ENCODE measurements at places on chromosomes 5 and 9. TPM values are rescaled to one million over a fixed set of nuclear protein-coding genes. Genes with fewer than 3 reads are reported as not detected.

DNA sequence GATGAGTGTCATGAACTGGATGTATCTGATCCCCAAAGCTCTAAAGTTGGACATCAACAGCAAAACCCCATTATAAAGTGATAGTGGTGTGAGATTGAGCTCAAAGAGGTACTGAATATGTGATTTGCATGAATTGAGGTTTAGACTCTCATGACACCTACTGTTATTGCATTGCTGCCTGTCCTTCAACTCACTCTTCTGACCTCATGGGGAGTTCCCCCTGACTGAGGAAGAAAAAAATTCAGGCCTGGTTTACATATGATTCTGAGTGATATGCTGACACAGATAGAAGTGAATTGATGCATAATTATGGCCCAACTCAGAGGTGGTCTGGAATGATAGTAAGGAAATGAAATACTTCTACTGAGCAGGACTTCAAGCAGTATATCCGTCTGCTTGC, 76.2 kb upstream of the CHD1 start:
- DNase-seq, result no peak

GRCh38 chr9:110443866-110444220, 106.2 kb upstream of the TXNDC8 start:
- no peak for DNase-seq

DNA sequence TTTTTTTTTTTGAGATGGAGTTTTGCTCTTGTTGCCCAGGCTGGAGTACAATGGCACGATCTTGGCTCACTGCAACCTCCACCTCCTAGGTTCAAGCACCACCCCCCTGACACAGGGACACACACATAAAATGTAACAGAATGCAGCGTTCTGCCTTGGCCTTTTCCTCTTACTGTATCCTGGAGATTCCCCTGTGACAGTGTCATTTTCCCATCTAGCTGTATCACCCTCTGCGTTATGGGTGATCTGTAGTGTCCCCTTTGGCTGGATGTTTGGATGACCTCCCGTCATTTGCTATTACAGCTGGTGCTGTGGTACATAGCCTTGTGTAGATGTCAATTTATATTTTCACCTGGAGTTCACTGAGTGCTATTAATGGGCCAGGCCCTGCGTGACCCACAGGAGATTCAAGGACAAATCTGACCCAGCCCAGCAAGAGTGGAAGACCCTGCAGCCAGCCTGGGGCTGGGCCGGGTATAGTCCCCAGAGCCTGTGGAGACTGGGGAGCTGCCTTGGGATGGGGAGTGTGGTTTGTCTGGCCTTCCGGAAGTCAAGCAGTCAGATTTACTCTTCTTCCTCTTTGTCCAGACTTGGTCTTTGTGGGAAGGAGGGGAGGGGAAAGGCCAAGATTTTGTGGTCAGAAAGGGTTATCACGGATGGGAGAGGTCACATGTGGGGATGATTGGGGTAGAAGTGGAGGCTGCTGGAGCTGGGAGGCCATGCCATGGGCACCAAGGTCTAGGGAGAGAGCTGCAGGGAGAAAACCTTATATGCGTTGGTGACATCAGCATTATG, 43.6 kb downstream of the ERGIC1 start:
- DNase-seq, result no peak

DNA sequence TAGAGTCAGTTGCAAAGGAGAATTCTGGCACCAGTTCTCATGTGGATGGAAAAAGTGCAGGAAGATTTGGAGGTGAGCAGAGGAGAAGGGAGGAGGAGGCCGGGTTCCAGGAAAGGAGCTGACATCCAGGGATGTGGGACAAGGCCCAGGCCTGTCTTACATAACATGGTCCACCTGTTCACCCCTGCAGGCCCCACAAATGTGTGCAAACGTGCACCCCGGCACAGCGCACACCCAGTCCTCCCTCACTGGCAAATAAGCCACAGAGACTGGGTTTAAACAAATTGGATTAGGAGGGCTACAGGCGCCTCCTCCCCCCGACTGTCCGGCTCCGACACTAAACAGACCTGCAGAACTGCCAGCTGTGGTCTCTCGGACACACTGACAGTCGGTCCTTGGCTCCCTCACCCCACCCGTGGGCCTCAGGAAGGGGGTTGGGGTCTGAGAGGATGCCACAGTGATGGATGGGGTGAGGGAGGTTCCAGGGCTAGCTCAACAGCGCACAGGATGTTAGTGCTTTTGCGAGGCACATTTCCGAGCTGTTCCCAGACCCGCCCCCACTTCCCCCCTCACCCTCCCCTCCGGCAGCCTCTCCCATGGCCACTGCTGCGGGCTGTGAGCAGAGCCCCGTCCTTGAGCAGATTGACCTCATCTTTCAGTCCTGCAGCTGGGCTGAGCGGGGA, 43.4 kb upstream of the IL17B start:
- no peak for DNase-seq

The SPATA31D4 gene
- not detected for total RNA-seq

The LRRC19 gene
- total RNA-seq, result not detected

- no peak for DNase-seq
These were observed 152.5 kb upstream of the PTCH1 start for GRCh38 chr9:95669253-95669652.

GRCh38 chr5:109908366-109908765, 218.6 kb downstream of the MAN2A1 start:
- no peak for DNase-seq

- no peak for DNase-seq
These were observed 242.2 kb downstream of the FER start for GRCh38 chr5:108989761-108990392.

- no peak for DNase-seq
These were observed 11.1 kb downstream of the WDR5 start for GRCh38 chr9:134146774-134147493.

The DRD1 gene
- total RNA-seq, result 0.35 TPM

DNA sequence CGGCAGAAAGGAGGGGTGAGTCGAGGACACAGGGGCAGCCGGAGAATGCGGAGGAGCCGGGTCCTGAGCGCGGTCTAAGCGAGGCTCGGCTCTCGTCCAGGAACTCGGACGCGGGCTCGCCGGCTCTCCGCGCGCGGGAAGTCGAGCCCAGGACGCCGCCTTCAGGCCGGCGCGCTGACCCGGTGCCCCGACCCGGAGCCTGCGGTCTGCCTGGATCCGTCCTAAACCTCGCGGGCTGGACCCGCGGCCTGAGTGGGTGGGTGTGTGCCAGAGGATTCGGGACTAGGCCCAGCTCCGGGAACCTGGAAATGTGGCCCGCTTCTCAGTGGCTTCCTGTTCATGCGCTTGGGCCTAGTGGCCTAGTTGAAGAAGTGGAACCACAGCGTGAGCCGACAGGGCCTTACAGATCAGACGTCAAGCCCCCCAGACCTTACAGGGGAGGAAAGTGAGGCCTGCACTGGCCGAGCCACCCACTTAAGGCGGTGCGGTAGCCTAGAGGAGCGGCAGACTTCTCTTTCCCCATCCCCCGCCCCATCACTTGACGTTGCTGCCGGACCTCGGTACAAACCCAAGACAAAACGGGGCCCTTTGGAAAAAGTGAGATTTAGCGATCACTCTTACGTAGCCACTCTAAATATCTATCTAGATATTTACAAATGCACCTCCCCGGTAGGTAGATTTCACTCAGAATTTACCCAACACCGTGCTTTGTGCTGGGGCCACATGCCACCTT, 1.2 kb downstream of the CDKN2B-AS1 start:
- DNase-seq, result peak; percentile 92

GRCh38 chr5:68053202-68053601, 162.4 kb upstream of the PIK3R1 start:
- DNase-seq, result no peak

- no peak for DNase-seq
These were observed 1680.3 kb downstream of the MAT2B start for GRCh38 chr5:165185716-165186115.

The SLC31A1 gene
- 30.9 TPM for total RNA-seq

The CCL21 gene
- total RNA-seq, result not detected

The ENTPD2 gene
- total RNA-seq, result not detected

DNA sequence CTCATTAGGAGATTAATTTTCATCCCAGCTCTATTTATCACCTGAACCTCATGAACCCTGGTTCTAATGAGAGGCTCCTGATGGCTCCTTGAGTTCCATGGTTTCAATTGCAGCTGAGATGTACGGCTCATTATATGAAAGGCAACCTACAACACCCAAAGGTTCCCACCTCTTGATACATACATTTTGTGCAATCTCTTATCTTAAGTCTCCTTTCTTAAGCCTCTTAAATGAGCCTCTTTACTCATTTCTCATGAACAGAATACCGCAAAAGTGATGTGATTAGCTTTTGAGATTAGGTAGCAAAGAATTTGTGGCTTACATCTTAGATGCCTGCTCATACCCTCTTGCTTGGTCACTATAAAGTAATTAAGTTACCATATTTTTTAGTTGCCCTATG, 1964.0 kb upstream of the CDH6 start:
- DNase-seq, result no peak

DNA sequence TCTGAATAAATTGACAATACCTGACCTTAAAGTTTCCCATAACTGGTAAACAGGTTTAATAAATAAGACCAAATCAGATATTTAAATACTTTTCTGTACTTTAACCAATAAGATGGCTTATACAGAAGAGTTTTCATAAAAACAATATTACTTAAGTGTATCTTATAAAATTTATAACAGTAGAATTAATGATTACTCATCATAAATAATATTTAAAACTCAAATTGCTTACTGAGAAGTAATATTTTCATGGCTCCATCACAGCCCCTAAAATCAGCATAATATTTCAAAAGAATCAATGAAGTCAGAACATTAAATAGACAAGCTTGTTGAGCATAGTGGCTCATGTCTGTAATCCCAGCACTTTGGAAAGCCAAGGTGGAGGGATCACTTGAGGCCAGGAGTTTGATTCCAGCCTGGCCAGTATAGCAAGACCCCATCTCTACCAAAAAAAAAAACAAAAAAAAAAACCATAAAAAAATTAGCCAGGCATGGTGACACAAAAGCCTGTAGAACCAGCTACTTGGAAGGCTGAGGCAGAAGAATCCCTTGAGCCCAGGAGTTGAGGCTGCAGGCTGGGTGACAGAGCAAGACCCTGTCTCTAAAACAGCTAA, 23.5 kb downstream of the HOMER1 start:
- DNase-seq, result no peak

GRCh38 chr5:117657541-117657940, 1082.9 kb upstream of the SEMA6A start:
- DNase-seq, result no peak

GRCh38 chr5:6424110-6424659, 24.5 kb upstream of the UBE2QL1 start:
- no peak for DNase-seq

GRCh38 chr5:9098990-9099389, 446.9 kb downstream of the SEMA5A start:
- DNase-seq, result no peak

- peak; percentile 68 for DNase-seq
These were observed 64.1 kb downstream of the SEMA4D start for GRCh38 chr9:89433826-89434225.

- no peak for DNase-seq
These were observed 93.6 kb downstream of the UHRF2 start for GRCh38 chr9:6506571-6506970.

The CDX1 gene
- 0.57 TPM for total RNA-seq

The C9orf153 gene
- not detected for total RNA-seq

The GNA14 gene
- total RNA-seq, result not detected

The SPATA31A3 gene
- not detected for total RNA-seq

The NME5 gene
- 2.0 TPM for total RNA-seq

The LMX1B gene
- total RNA-seq, result 0.17 TPM

DNA sequence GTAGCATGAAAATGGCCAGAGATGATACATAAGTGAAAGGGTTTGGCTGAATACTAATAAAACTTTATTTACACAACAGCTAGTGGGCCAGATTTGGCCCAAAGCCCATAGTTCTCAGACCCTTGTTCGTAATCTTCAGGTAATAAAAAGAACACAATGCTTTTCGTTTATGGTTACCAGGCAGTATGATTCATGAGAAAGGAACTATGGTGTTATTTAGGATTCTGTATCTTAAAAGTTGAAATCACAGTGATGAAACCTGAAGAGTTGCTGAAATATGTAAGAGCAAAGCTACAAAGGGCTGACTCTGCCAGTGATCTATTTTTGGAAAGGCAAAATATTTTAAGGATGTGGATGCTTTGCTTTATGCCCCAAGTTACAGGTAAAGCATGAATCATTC, 192.7 kb downstream of the SMC2 start:
- no peak for DNase-seq

GRCh38 chr5:102528600-102528999, 29.8 kb upstream of the SLCO6A1 start:
- no peak for DNase-seq

GRCh38 chr5:154262342-154262741, 71.8 kb downstream of the GALNT10 start:
- DNase-seq, result no peak

The QRFP gene
- not detected for total RNA-seq

The LCP2 gene
- not detected for total RNA-seq

DNA sequence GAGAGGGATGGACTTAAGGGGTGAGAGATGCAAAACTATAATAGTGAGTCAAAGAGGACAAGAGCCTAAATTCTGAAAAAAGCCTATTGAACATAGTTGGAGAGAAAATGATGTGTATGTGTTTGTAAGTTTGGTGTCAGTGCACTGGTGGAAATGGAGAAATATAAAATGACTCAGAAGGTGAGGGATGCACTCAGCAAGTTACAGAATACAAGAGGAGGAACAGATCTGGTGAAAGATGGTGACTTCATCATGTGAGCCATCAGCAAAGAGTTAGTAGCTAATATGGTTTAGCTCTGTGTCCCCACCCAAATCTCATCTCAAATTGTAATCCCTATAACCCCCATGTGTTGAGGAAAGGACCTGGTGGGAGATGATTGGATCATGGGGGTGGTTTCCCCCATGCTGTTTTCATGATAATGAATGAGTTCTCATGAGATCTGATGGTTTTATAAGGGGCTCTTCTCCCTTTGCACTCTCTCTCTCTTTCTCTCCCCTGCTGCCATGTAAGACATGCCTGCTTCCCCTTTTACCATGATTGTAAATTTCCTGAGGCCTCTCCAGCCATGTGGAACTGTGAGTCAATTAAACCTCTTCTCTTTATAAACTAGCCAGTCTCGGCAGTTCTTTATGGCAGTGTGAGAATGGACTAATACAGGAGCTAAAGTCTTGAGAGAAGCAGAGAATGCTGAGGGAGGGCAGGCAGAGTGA, 30.4 kb upstream of the FYB1 start:
- DNase-seq, result no peak

DNA sequence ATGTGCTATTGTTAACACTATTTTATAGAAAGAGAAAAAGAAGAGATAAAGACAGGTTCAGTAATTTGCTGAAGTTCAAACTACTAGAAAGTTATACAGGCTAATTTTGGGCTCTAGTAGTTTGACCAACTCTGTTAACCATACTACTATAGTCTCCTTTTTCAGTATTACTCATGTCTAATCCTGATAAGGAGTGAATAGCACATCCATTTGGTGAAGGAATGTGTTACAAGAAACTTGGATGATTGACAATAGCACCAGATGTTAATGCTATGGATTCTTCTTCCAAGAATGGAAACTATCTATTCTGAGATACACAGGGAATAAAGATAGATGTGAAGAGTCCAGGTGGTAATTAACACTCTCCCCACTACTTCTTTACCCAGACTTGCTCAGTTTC, 677.3 kb downstream of the PRELID2 start:
- DNase-seq, result no peak

The HSPA9 gene
- 237 TPM for total RNA-seq

GRCh38 chr9:101628173-101628572, 33.4 kb upstream of the PPP3R2 start:
- no peak for DNase-seq

- peak; percentile 95 for DNase-seq
These were observed 2.5 kb downstream of the TLE1 start for GRCh38 chr9:81686614-81687520.

- DNase-seq, result peak; percentile 100
These were observed 1467.1 kb downstream of the FOXD4L5 start for GRCh38 chr9:63817622-63818518.

- no peak for DNase-seq
These were observed 345.7 kb downstream of the SPATA31D1 start for GRCh38 chr9:82334286-82334685.

The PPIC gene
- total RNA-seq, result 104 TPM

The RANBP17 gene
- total RNA-seq, result 22.5 TPM
